ENCODE measurements at places on chromosomes 7 and 10.

- peak; percentile 63 for DNase-seq
Measured at GRCh38 chr10:25083546-25084111, 67.2 kb downstream of the THNSL1 start.

DNA sequence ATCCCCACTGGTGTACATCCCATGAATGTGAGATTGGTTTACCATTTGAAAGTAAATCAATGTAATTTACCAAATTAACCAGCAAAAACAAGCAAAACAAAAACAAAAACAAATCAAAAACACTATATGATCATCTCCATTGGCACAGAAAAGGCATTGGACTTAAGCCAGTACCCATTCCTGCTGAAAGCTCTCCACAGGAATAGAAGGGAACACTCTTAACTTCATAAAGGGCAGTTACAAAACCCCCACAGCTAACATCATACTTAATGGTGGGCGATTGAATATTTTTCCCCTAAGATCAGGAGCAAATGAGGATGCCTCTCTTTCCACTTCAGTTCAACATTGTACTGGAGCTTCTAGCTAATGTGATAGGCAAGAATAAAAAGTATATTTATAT is 34.1 kb downstream of the PRKG1 start:
- DNase-seq = no peak

DNA sequence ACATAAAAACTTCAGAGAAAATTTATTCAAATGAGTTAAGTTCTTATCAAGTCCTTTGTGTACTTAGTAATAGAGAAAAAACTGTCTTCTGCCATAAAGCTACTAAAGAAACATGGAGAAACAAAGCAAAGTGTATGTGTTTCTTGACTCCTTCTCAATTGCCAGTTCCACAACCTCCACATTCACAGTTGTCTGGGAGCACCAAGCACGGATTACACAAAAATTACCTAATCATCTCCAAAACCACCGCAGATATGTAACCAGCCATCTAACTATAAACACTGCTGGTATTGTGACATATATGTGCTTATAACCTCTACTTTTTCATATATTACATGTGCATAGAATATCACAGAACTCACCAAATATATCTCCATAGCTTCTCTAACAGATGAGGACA is 23.1 kb downstream of the MAGI2 start:
- no peak for DNase-seq

GRCh38 chr7:88357294-88357693 is 50.6 kb upstream of the STEAP4 start:
- no peak for DNase-seq

DNA sequence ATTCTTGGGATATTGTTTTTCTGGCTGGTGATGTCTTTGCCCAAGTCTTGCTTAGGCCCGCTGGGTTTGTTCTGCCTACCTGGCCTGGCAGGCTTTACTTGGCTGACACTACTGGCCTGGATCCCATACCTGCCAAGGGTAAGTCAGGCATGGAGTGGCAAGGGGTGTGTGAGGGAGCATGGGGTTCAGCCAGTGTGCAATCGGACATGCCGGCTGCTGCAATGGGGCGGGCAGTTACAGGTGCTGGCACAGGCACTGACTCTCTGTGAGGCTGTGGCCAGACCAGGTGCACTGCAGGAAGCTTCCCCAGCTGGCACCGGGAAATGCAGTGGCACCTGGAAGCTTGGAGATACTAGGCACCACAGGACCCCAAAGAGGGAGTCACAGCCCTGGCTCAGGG is 168.4 kb downstream of the PON1 start:
- DNase-seq = no peak

Data from midbrain (tissue), 1 donor.